ENCODE measurements at places on chromosomes 1 and 21.

DNA sequence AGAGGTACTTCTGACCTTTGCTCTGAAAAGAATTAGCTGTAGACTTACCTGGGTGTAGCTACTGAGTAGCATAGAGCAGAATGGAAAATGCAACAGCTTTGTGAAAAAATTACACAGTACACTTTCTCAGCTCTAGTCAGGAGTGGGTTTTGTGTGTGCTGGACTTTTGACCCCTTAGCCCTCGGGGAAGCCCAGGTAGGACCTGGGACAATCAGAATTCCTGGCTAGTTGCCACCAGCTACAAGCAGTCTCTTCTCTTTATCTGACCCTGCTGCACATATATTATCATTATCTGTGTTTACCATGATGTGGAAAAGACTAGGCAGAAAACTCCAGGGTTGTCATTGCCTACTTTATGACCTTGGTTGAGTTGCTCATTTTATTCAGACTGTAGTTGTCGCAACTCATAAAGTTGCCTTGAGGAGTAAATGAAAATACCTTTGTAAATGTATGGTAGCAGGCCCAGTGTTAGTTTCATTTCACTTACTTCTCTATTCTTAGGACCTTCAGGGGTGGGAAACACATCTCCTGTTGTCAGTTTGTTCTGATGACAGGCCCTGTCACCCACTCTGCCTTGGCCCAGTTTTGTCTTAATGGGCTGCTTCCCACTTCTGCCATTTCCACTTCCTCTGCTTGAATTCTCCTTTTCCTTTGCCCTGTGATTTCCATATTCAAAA lies 5.4 kb downstream of the NEK7 start:
- no peak for DNase-seq

DNA sequence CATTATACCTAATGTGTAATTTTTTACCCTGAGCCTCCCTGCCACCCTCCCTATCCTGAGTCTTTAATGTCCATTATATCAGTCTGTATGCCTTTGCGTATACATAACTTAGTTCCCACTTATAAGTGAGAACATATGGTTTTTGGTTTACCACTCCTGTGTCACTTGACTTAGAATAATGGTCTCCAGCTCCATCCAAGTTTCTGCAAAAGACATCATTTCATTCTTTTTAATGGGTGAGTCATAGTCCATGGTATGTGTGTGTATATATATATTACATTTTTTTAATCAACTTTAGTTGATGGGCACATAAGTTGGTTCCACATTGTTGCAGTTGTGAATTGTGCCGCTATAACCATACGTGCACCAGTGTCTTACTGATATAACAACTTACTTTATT lies 477.1 kb upstream of the NEGR1 start:
- no peak for DNase-seq

GRCh38 chr1:151611288-151611790 lies 511 bp upstream of the SNX27 start:
- no peak for DNase-seq

- no peak for DNase-seq
Measured at GRCh38 chr1:101308935-101309333, 72.1 kb downstream of the S1PR1 start.

DNA sequence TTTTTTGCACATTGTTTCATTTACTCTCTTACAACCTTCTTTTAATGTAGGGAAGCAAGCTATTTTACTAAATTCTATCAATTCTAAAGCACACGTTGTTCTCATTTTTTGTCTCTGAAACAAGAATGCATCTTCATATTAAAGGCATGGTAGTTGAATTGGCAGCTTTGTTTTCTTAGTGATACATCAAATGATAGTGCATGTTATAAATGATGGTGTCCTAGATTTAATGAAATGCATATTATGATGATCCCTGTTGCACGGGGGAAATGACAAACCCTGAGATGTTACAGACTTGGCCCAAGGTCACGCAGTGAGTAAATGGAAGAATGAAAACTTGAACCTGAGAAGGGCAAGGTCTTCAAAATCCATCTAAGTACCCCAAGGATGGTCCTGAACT lies 213.1 kb downstream of the KAZN start:
- DNase-seq = no peak

DNA sequence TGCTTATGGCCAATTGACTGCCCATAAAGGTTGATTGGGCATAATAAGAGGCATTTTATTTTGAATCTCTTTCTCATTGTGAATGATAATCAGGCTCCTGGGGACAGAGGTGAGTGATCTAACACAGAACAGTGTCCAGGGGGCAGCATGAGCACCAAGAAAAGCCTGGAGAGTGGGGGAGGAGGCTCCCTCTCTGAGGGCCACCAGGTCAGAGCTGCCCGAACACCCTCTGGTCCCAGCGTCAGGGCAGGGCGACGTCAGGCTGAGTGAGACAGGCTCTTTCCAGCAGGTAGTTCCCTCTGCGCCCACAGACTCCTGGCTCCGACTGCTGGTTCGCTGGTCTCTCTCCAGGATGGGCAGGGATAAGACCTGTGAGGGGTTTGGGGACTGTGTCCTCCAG lies 250.2 kb upstream of the C1orf174 start:
- no peak for DNase-seq

GRCh38 chr1:56496821-56497772 lies 82.3 kb downstream of the PLPP3 start:
- no peak for DNase-seq

- DNase-seq = no peak
Measured at GRCh38 chr1:47759936-47760629, 237.1 kb downstream of the TRABD2B start.

- no peak for DNase-seq
Measured at GRCh38 chr1:47781171-47781959, 215.8 kb downstream of the TRABD2B start.

DNA sequence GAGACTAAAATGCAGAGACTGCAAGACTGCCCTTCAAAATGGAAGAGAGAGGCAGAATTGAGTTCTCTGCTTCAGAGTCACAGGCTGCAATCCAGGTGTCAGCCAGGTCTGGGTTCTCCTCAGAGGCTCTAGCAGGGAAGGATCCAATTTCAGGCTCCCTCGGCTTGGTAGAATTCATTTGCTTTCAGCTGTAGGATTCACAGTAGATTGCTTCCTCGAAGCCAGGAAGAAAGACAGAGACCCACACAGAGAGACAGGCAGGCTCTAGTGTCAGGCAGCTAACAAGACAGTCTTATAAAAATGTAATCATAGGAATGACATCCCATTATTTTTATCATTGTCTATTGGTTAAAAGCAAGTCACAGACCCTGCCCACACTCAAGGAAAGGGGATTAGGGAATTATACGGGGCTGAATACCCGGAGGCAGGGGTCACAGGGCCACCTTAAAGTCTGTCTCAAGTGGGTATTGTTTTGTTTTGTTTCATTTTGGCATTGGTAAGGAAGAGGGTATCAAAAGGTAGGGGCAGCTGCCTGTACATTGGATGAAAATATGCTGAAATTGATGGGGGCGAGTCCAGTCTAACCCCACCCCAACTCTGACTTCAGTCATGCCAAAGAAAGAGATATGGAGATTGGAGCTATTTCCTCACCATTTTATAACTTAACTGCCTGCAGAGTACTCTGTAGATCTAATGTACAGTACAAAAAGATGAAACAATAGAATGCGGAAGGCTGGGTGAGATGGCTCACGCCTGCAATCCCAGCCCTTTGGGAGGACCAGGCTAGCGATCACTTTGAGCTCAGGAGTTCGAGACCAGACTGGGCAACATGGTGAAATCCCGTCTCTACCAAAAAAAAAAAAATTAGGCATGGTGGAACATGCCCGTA lies 9.5 kb upstream of the TBCE start:
- DNase-seq = no peak

- no peak for DNase-seq
Measured at GRCh38 chr1:20507248-20507563, 745 bp downstream of the MUL1 start.

- no peak for DNase-seq
Measured at GRCh38 chr1:27152004-27152828, 2.7 kb downstream of the SLC9A1 start.

- no peak for DNase-seq
Measured at GRCh38 chr1:54611621-54612020, 11.7 kb downstream of the FAM151A start.

DNA sequence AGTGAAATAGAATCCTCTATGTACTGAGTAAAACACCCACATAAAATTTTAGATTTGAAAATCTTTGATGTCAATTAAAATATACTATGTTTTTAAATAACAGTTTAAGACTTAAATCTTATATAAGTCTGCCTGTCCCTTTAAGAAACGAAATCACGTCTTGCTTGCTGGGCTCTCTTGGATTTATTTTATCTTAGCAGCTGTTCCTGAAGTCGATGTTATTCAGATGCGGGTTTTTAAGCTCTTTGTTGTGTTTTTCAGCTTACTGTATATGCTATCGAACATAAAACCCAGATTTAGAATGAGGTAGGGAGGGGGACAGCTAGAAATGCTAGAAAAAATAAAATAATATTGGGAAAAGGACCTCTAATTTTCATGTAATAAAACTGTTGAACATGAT lies 11.1 kb upstream of the SSX2IP start:
- no peak for DNase-seq

- no peak for DNase-seq
Measured at GRCh38 chr1:47774986-47775834, 222.0 kb downstream of the TRABD2B start.

GRCh38 chr1:197948926-197949899 lies 32.0 kb downstream of the LHX9 start:
- DNase-seq = no peak

GRCh38 chr1:228416217-228416933 lies at the start of gene TRIM17:
Gene TRIM17, minus strand, starts transcription at chr1:228416861. Its CDS starts 1,789 bp downstream, at chr1:228415072.
- peak; percentile 50 for DNase-seq
